ENCODE measurements at places on chromosomes 4 and X.

GRCh38 chrX:40094900-40095582 is 2.7 kb downstream of the BCOR start:
- no peak for DNase-seq

GRCh38 chrX:920234-920799 is 289.7 kb downstream of the SHOX start:
- no peak for DNase-seq

DNA sequence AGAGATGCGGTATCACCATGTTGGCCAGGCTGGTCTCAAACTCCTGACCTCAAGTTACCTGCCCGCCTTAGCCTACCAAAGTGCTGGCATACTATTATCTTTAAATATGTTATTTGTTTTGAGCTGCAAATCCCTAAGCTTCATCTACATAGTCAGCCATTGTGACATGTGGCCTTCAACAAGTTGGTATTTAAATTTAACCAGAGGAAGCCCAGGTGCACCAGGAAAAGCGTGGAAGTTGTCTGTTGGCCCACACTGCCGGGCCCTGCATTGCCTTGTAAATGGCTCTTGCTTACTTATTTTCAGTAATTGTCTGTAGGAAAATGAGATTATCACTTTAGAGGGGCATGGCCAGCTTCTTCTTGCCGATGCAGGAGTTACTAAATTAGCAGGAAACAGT is 6.0 kb downstream of the WWC2 start:
- DNase-seq, result no peak

- no peak for DNase-seq
These were observed 1881.7 kb downstream of the PCDH7 start for GRCh38 chr4:32601848-32602247.

GRCh38 chrX:19782419-19782818 is 105.0 kb downstream of the SH3KBP1 start:
- no peak for DNase-seq

DNA sequence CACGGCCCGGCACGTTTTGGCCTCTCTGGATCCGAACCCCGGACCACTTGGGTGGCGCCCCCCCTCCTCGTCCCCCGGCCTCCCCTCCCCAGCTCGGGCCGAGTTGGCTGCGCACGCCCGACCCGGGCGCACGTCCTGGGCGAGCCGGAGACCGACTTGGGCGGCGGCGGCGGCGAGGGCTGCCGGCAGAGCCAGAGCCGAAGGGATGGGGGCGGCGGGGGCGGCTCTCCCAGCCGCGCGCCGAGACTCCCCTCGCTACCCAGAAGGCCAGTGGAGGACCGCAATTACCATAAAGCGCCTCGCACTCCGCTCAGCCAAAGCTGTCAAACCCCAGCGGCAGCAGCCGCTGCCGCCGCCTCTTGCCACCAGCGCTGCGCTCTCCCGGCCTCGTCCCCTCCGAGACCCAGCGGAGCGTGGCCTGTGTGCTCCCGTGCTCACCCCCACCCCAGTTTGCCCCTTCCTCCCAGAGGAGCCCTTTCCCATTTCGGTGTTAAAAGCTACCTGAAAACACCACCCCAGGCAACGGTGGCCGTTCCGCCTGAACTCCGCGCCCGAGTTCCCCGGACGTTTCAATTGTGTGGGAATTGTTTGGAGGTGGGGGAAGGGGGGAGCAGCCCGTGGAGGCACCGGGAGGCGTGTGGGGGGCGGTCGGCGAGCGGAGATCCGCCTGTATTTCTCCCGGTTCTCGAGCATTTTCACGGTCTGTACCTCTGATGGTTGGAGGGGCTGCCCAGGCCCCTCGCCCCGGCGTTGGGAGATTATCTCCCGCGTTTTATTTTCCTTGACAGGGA is 701 bp upstream of the BCOR start:
- no peak for DNase-seq

GRCh38 chrX:75229774-75230173 is 44.1 kb upstream of the UPRT start:
- no peak for DNase-seq

DNA sequence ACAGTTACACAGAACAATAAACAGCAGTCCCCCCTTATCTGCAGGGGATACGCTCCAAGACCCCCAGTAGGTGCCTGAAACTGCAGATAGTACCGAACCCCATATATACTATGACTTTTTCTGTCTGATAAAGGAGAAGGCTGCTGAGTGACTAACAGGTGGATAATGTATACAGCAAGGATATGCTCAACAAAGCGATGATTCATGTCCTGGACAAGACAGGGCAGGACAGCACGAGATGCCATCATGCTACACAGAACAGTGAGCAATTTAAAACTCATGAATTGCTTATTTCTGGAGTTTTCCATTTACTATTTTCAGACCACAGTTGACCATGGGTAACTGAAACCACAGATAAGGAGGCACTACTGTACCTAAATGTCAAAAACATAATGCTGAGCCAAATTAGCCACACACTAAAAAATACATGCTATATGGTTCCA is 76.1 kb downstream of the MANBA start:
- DNase-seq, result no peak

DNA sequence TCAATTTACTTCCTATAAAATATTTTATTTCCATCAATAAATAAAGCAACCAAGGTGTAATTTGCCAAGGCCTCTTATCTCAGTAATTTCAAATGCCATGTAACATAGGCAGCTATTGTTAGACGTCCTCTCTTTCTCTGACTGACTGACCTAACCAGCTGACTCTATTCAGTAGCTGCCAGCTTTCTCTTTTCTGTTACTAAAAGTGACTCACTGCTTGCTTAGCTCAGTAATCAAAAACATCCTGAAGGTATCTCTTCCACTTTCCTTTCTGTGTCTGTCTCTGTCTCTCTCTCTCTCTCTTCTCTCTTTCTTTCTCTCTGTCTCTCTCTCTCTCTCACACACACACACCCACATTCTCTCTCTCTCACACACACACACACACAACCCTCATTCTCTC is 134.2 kb downstream of the SPOCK3 start:
- DNase-seq, result no peak

GRCh38 chr4:90165883-90166282 is 38.7 kb downstream of the CCSER1 start:
- no peak for DNase-seq

DNA sequence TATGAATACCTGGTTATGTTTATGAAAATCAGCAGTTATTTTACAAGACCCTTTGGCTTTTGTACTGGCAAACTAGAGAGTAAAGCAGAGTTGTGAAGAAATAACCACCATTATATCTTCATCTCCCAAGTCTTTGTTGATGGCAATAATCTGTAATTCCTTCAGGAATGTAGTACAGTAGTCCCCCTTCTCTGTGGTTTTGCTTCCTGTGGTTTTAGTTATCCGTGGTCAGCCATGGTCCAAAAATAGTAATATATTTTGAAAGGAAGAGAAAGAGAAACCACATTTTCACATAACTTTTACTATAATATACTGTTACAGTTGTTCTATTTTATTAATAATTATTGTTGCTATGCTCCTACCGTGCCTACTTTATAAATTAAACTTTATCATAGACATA is 27.8 kb downstream of the BANK1 start:
- no peak for DNase-seq

GRCh38 chr4:25449270-25449669 is 72.2 kb downstream of the ANAPC4 start:
- no peak for DNase-seq

GRCh38 chrX:78886550-78886949 is 58.6 kb upstream of the P2RY10 start:
- no peak for DNase-seq

DNA sequence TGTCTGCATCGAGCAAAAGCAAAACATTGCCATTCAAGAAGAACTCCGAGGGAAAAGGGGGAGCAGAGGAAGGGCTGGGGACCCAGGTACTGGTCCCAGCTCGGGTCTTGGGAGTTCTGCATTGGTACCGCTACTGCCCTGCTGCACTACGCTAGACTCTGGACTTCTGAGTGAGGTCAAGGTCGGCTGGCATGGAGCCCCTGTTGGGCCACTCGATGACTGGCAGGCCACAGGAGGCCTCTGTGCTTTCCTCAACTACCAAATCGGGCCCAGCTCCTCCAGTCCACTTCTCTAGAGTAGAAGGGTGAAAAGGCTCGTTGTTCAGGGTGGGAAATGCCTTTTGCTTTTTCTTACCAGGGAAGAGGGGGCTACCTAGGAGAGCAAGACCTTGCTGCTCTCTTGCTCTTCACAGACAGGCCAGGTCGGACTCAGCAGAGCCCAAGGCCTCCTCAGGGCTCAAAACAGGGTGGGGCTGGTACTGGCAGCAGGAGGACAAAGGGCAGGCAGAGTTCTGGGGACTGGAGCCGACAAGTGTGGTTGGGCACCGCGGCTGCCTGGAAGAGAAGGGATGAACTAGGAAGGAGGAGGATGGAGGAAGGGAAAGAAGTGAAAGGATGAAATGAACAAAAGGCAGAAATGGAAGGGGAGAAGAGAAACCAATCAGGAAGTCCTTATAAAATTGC is 8.9 kb upstream of the IRAK1 start:
- DNase-seq, result no peak

DNA sequence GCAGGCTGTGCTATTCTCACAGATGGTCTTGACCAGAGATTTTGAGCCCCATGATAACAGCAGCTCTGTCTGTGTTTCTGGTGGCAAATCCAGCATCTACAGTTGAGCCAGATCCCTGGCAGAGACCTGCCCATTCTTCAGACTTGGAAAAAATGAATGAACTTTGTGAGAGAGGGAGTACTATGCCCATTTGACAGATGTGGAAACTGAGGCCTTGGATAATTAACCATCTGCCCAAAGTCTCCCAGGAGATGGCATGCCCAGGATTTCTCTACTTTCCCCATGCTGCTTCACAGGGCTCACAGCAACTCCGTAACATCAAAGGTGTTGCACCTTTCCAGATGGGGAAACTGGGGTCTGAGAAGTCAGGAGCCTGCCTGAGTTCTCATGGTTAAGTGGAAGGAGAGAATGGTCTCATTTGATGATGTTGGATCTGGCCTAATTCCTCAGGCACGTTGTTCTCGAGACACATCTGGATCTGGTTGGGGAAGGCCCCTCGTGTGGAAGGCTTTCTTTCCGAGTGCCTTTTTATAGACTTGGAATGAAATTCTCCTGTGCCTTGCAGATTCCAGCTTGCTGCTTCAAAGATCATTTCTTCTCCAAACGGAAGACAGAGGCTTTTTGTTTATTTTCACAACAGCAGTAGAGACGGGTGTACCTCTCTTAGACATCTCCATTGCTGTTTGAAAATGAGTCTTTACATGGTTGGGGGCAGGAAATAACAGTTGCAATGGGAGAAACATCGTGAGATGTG is 73.3 kb upstream of the STX18 start:
- DNase-seq, result no peak

Measured in activated CD8-positive, alpha-beta memory T cell treated with anti-CD3 and anti-CD28 coated beads for 4 hours (primary cell).